ENCODE measurements at places on chromosomes 2 and 18. TPM values are rescaled to one million over a fixed set of nuclear protein-coding genes. Genes with fewer than 3 reads are reported as not detected.

- H3K27ac ChIP-seq: no peak overlapping the region
- peaks cover 8% of the 10 kb centered on the region for H3K4me1 ChIP-seq
- H3K4me3 ChIP-seq: no peak overlapping the region
- no peaks in the 10 kb centered on the region for H3K36me3 ChIP-seq
Measured at GRCh38 chr2:174184915-174185314, 63.4 kb downstream of the OLA1 start.

- peaks cover 12% of the 10 kb centered on the region for H3K27me3 ChIP-seq
- peak; percentile 6 for DNase-seq
- H3K36me3 ChIP-seq: no peaks in the 10 kb centered on the region
- no peak overlapping the region for H3K4me3 ChIP-seq
Measured at GRCh38 chr2:138059487-138060300, 95.4 kb downstream of the HNMT start.

DNA sequence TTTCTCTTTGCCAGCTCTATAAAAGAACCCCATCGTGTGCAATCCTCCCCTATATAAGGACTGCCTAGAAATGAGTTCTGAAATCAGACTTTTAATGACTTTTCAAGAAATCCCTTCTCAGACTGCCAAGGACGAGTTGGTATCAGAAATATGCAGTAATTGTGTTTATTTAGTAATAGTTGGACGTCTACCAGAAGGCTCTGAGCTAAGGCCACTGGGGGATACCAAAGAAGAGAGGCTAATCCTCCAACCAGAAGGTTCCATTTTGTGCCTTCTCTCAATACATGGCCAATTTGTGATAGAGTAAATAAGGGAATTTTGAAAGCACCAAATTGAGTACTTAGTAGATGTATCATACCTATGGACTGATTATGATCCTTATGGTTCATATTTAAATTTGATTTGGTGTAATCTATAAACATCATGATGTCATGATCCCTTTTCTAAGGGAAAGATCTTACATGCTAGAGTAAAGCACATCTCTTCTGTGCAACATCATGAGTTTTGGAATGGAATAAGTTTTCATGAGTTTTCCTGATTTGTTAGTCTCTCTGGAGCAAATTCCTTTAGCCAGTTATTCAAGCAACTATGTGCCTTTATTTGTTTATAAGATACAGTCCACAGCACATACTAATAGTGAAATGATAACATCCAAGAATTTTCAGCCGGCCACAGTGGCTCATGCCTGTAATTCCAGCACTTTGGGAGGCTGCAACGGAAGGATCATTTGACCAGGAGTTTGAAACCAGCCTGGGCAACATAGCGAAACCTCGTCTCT lies 82.2 kb upstream of the LTBP1 start:
- peak overlapping the region; percentile 77 for H3K27ac ChIP-seq
- no peaks in the 10 kb centered on the region for H3K36me3 ChIP-seq

- H3K27ac ChIP-seq: no peak overlapping the region
- H3K36me3 ChIP-seq: no peaks in the 10 kb centered on the region
- H3K27me3 ChIP-seq: no peaks in the 10 kb centered on the region
- no peak for DNase-seq
- H3K4me1 ChIP-seq: no peaks in the 10 kb centered on the region
- H3K4me3 ChIP-seq: no peak overlapping the region
Measured at GRCh38 chr2:156986339-156986988, 271.0 kb upstream of the GALNT5 start.

DNA sequence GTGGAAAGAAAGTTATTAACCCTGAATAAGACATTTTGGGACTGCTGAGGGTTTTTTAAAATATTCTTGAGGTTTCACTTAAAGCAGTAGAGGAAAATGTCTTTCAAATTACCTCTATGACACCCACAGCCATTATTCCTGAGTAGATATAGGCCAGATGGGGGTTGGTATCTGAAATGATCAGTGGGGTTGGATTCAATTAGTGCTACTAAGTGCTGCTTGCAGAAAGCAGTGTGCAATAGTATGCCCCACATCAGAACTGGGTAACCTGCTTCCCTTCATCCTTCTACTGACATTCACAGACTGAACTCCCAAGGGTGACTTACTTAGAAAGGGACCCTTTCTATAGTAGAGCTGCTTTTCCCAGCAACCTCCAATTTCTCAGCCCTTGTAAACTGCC lies 7.3 kb upstream of the ETAA1 start:
- peak; percentile 15 for DNase-seq
- no peaks in the 10 kb centered on the region for H3K27me3 ChIP-seq
- H3K4me3 ChIP-seq: peak overlapping the region; percentile 14
- no peaks in the 10 kb centered on the region for H3K36me3 ChIP-seq

- H3K4me1 ChIP-seq: no peaks in the 10 kb centered on the region
- H3K36me3 ChIP-seq: no peaks in the 10 kb centered on the region
- no peaks in the 10 kb centered on the region for H3K27me3 ChIP-seq
- H3K27ac ChIP-seq: no peak overlapping the region
Measured at GRCh38 chr2:46142546-46143428, 154.4 kb upstream of the EPAS1 start.

DNA sequence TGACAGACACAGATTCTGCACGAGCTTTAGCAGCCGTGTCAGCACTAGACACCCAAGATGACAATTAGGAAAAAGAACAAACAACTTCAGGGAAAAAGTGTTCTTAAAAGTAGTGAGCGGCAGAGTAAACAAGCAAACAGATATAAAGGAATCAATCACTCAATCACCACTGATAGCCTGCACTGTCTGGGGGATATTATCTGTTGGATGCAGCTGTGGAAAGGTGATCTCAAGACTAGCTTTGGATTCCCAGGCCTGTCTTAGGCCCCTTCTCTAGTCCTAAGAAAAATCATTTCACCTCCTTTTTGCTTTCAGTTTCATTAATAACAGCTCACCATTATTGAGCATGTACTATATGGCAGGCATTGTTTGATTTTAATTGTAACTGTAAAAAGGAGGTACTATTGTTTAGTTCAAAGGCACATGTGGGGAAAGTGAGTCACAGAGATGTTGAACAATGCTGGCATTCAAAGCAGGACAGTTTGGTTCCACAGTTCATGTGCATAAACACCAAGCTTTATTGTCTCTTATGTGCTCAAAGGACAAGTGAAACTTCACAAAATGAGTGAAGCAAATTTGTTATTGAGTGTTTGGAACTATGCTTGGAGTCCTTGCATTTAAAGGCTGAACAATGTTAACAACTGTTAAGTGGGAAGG lies 147.3 kb upstream of the TCF4 start:
- no peaks in the 10 kb centered on the region for H3K36me3 ChIP-seq
- no peaks in the 10 kb centered on the region for H3K27me3 ChIP-seq
- DNase-seq: no peak
- H3K27ac ChIP-seq: no peak overlapping the region

DNA sequence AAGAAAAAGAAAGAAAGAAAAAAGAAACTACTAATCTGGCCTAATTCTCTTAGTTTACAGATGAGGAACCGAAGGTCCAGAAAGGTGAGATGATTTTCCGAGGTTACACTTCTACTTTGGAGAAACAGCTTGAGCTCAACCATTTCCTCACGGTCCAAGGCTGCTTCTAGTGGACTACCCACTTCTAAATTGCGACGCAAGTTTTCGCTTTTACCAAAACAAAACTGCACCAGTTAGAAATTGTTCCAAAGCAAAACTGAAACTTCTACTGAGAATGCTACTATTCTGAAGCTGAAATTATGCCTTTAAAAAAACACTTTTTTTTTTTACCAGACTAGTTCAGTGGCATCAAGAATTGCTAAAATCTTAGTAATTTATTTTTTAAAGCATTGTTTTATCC lies 101.6 kb downstream of the INO80D start:
- no peaks in the 10 kb centered on the region for H3K36me3 ChIP-seq
- H3K27ac ChIP-seq: no peak overlapping the region
- DNase-seq: no peak
- H3K4me1 ChIP-seq: no peaks in the 10 kb centered on the region

DNA sequence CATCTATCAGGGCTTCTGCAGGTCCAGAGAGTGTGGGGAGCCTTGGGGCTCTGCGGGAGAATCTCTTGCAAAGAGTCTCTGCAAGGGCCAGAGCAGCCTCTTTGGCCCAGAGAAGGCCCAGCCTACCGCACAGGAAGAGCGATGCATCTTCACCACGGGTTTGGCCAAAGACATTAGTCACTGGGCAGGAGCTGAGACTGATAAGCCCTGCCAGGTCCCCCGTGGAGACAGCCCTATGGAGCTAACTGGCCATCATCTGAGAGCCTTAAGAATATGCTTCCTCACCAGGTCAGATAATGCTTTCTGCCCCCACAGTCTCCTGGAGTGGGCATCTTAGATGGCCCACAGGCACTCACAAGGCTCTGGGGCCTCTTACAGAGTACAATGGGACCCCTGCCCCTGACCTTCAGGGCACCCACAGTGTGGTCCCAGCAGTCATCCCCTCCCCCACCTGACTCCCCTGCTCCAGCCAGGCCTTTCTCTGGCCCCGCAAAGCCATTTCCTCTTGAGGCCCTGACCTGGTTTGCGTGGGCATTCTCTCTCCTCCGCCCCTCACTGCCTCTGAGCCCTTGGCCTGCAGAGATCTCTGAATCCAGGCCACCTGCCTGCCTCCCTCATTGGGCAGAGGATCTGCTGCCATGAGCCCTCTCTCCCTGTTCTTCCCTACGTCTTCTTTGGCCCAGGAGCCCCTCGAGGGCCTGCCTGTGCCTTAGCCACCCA lies 31.9 kb upstream of the MAPRE3 start:
- H3K36me3 ChIP-seq: no peaks in the 10 kb centered on the region
- H3K4me1 ChIP-seq: no peaks in the 10 kb centered on the region
- H3K4me3 ChIP-seq: no peak overlapping the region
- no peak overlapping the region for H3K27ac ChIP-seq

The EFR3B gene
- total RNA-seq: 0.76 TPM

The CCL20 gene
- total RNA-seq: not detected

DNA sequence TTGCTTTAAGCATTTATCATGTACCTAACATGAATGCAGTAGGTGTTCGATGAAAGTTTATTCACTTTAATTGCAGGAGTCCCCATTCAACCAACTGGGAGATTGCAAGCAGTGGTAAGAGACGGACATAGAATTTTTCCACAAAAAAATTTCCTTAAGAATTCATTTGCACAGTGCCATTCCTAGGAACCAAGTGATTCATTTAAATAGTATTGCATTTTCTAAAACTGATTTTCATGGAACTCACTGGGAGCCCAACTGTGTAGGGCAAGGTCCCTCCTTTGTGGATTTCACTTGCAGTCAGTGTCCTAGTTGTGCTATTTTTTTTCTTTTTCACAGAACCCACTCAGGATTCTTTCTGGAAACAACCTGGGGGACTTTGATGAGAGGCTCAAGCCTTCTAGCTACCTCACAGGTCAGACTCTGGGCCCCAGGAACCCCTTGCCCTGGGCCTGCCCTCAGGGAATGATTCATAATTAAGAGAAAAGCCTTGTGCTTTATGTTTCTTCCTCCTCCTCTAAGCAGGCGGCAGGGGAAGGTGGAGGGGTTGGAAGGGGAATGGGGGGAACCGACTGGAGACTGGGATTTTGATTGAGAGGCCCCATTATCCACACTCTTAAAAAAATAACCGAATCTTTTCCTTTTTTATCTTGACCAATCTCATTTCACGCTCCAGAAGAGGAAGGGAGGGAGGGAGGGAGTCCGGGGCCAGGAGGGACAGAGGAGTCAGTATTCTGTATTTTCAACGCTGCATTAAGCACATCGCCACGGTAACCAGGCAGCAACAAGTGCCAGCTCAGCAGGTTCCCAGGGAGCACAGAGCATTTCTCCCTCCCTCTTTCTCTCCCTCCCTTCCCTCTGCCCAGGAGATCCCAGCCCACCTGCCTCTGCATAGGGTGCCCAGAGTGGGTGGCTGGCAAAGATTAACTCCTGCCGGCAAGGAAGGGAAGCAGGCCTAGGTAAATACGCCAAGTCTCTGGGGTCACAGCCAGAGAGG lies 51.8 kb downstream of the PSD4 start:
- peak; percentile 49 for DNase-seq
- H3K27me3 ChIP-seq: no peaks in the 10 kb centered on the region
- no peak overlapping the region for H3K4me3 ChIP-seq
- no peaks in the 10 kb centered on the region for H3K4me1 ChIP-seq
- H3K27ac ChIP-seq: no peak overlapping the region
- H3K36me3 ChIP-seq: no peaks in the 10 kb centered on the region

The EN1 gene
- 7.0 TPM for total RNA-seq

- no peaks in the 10 kb centered on the region for H3K27me3 ChIP-seq
- H3K4me1 ChIP-seq: peaks cover 15% of the 10 kb centered on the region
Measured at GRCh38 chr2:188604579-188604978, 312.9 kb downstream of the GULP1 start.

- no peaks in the 10 kb centered on the region for H3K36me3 ChIP-seq
- peak; percentile 24 for DNase-seq
- no peak overlapping the region for H3K4me3 ChIP-seq
- H3K27me3 ChIP-seq: no peaks in the 10 kb centered on the region
- no peak overlapping the region for H3K27ac ChIP-seq
Measured at GRCh38 chr2:79982445-79982844, 322.1 kb downstream of the LRRTM1 start.

The SPR gene
- total RNA-seq: 39.0 TPM

GRCh38 chr2:219384859-219385258 lies 2.9 kb downstream of the DNPEP start:
- no peaks in the 10 kb centered on the region for H3K27me3 ChIP-seq
- H3K36me3 ChIP-seq: peaks cover 14% of the 10 kb centered on the region
- H3K27ac ChIP-seq: no peak overlapping the region
- peaks cover 6% of the 10 kb centered on the region for H3K4me1 ChIP-seq
- DNase-seq: no peak
- H3K4me3 ChIP-seq: no peak overlapping the region

DNA sequence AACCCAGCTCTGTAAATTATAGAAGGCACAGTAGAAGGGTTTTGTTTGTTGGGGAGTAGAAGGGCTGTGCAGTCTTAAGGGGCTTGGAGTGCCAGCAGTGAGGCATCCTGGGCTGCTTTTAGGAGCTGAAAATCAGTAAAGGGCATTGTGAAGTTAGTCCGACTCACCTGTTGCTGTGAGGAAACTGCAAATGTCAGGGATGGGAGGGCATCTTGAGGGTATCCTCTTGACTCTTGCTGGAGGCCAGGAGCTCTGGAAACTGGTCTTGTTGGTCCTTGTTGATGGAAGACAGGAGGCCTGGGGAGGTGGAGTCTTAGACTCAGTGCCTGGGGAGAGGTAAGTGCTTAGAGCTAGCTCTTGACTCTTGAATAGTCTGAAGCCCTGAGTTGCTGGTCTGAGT lies 14.1 kb downstream of the CEP192 start:
- H3K27ac ChIP-seq: no peak overlapping the region
- no peaks in the 10 kb centered on the region for H3K4me1 ChIP-seq
- no peaks in the 10 kb centered on the region for H3K27me3 ChIP-seq
- H3K4me3 ChIP-seq: no peak overlapping the region
- peaks cover 19% of the 10 kb centered on the region for H3K36me3 ChIP-seq

The REG1A gene
- total RNA-seq: not detected

The CFC1 gene
- not detected for total RNA-seq

The ALK gene
- not detected for total RNA-seq

GRCh38 chr2:233707940-233708644 lies 4.6 kb upstream of the UGT1A5 start:
- peaks cover 8% of the 10 kb centered on the region for H3K4me1 ChIP-seq
- peak; percentile 50 for DNase-seq
- no peak overlapping the region for H3K27ac ChIP-seq

The LOXHD1 gene
- total RNA-seq: not detected

The EGR4 gene
- not detected for total RNA-seq
